Stimulated activated CD4-positive, alpha-beta T cell treated with anti-CD3 and anti-CD28 coated beads, Interleukin-1b, Interleukin-23, amount 100 ng/mL, for 1 hour (primary cell): ENCODE measurements at places on chromosomes 7 and 10.

DNA sequence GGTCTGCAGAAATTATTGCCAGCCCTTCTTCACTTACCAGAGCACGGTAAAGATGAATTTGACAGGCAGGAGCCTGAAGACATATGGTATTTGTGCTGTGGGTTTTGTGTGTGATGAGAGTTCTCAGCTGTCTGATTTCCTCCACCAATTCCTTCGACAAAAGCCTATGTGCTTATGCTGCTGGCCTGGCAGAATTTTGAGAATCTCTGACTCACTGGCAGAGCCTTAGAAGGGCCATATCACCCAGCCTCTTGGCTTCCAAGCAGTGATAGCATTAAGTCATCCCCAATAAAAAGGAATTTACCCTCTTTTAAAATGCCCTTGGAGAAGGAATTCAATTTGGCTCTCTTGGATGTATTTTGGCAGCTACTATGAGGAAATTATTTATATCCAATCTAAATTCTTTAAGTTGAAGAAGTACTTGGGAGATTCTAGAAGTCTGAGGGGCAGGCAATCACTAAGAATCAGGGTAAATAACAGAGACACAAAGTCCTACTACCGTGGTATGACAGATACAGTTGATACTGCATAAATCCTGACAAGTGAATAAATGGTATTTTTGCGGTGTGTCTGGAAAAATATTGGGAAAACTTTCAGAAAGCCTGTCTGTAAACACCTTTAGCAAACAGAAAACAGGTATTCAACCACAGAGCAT is 68.6 kb upstream of the EFCAB10 start:
- no peak for DNase-seq

DNA sequence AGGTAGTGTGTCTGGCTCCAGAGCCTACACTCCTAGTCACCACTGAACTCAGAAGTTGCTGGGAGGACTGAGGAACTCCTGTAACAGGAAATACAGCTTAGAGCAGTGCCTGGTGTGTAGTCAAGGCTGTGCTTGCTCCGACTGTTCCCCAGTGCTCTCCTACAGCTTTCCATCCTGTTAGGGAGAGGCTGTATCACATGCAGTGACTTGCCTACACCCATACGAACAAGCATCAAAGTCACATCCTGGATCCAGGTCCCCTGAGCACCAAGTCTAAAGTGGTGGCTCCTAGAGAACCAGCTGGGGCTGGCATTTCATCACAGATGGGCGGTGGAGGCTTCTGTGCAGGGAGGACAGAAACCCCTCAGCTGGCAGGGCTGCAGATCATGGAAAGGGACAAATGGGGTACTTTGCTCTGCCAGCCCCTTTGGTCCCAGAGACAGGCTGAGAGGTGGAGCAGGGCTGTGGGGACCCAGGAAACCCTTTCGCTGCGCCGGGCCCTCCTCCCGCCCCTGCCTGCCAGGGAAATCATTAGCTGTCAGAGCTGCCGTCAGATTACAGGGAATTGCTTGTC is 7.7 kb downstream of the ASB10 start:
- no peak for DNase-seq

GRCh38 chr7:27901028-27901760 is 161.2 kb downstream of the TAX1BP1 start:
- no peak for DNase-seq

DNA sequence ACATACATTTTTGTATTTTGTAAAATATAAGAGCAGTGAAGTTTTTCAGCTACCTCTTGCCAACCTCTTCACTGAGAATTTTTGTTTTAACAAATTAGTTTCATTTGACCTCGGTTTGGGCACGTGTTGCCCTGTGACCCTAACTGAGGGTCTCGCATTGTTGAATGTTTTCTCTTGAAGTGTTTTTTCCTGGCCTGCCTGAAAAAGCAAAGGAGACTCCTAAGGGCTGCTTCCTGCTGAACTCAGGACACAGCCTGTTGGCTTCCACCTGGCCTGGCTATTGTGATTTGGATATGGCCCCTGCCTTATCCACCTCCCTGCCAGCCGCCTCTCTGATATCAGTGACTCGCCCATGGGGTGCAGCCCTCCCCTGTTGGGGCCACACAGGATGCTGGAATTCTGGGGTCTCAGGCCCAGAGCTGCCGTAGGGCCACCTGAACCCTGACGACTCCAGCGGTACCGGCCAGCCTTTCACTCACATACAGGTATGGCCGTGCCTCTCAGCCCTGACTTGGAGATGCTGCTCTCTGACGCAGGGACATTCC is 58.8 kb upstream of the AQP1 start:
- DNase-seq, result no peak

DNA sequence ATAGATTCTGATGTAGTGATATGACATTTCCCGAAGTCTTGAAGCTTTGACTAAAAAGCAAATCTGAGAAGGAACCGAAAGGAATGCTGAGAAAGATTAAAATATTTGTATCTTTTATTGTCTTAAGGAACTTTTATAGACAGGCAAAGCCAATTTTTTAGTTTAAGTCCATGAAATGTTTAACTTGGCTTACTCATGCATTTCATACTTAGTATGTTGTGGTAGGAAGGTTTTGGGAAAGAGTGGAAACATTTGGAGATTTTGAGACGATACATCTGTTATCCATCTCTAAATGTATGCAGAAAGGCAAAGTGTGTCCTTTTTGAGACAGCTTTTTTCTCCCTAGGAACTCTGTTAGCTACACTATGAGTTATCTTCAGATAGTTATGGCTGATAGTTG is 10.1 kb downstream of the TBC1D12 start:
- no peak for DNase-seq

DNA sequence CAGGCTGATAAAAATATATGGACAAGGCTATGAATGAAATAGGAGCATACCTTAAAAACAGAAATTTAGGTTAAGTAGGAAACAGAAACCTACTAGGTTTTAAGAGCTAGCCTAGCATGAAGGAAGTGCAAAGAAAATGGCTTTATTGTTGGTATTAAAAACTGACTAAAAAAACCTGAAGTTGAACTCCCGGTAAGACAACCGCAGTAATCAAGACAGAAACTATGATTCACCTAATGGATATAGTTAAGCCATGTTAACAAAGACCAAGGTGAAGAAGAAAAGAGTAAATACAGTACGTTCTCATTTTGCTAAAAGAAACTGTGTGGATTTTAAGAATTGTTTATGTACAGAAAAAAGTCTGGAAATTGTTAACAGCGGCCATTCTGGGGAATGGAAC is 2.5 kb downstream of the RTKN2 start:
- DNase-seq, result no peak
